ENCODE measurements at places on chromosomes 3 and 15. TPM values are rescaled to one million over a fixed set of nuclear protein-coding genes. Genes with fewer than 3 reads are reported as not detected.

The APOD gene
- 0.82 TPM for total RNA-seq

The PTH1R gene
- 0.51 TPM for total RNA-seq

The MEX3B gene
- 4.0 TPM for total RNA-seq

The CCR5 gene
- total RNA-seq: not detected
